ENCODE measurements at places on chromosomes 5 and 9. TPM values are rescaled to one million over a fixed set of nuclear protein-coding genes. Genes with fewer than 3 reads are reported as not detected.

Gene CYLC2
- total RNA-seq = not detected

Gene TMEM252
- not detected for total RNA-seq

Gene RLN2
- 1.3 TPM for total RNA-seq

Gene ZNF366
- not detected for total RNA-seq

DNA sequence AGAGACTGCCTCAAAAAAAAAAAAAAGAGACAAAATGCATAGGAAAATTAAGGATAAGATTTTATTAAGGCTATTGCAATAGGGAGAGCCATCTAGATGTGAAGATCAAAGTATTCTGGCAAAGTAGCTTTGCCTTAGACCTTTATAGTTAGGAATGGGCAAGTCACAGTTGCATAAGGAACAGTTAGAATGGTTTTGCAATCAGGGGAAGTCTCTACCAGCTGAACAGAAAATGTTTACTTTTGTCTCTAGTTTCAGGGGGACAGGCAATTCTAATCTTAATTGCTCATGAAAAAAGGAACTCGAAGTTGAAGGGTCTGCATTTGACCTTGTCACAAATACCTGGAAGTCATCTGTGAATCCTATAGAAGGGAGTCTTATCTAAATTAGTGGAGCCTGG, 13.1 kb upstream of the ATP6V1G1 start:
- no peak for DNase-seq

DNA sequence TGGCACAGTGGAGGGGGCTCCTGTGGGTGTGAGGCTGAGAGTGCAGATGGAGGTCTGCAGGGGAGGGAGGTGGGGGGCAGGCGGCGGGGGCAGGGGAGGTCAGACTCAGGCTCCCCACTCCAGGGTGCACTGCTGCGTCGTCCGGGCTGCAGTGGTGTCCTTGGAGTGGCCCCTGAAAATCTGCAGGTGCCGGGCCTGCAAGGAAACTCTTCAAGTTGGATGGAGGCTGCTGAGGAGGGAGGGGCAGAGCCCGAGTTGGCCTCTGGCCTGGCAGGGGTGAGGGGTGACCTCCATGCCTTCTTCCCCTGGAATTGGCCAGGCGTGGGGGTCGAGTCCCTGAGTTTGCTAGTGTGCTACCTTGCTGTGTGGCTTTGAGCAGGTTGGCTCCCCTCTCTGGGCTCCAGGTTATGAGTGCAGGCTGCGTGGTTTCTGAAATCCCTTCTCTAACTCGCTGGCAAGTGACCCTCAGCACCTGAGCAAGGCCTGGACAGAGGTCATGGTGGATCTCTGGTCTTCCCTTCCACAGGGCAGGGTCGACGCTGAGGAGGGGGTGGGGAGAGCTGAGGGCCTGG, 888 bp downstream of the ADAMTSL2 start:
- DNase-seq = no peak

DNA sequence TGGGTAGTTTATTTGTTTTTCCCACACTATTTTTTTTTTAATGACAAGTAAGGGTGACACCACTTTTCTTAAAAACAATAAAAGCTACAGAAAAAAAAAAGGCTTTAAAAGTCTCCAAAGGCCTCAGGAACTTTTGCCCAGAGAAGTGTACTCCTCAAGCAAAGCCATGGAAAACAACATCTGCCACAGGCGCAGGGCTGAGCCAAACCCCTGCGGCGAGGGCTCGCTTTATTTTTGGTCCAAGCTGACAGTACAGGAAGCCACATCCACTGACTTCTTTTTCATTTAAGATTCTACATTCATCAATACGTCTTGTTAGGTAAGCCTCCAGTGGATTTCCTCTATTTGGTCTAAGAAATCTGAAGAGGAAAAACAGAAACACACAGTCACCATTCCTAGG, 51.9 kb upstream of the IFNK start:
- no peak for DNase-seq

GRCh38 chr9:13110766-13111417, 168.6 kb downstream of the MPDZ start:
- DNase-seq = no peak

DNA sequence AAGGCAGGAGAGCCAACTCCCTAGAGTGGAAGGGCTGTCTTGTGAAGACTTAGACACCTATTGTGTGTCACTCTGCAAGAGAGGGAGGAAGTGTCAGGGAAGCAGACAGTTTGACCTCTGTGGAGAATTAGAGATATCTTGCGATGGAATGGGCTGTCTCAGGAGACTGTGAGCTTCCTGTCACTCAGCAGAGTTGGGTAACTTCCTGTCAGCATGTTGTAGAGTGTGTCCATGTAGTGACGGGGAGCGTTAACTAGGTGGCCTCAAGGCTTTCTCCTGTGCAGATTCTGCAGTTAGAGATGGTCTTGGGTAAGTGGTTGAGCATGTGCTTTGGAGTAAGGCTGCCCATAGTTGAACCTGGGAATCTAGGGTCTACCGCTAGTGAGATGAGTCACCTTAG, 136.5 kb downstream of the KIF4B start:
- DNase-seq = no peak

DNA sequence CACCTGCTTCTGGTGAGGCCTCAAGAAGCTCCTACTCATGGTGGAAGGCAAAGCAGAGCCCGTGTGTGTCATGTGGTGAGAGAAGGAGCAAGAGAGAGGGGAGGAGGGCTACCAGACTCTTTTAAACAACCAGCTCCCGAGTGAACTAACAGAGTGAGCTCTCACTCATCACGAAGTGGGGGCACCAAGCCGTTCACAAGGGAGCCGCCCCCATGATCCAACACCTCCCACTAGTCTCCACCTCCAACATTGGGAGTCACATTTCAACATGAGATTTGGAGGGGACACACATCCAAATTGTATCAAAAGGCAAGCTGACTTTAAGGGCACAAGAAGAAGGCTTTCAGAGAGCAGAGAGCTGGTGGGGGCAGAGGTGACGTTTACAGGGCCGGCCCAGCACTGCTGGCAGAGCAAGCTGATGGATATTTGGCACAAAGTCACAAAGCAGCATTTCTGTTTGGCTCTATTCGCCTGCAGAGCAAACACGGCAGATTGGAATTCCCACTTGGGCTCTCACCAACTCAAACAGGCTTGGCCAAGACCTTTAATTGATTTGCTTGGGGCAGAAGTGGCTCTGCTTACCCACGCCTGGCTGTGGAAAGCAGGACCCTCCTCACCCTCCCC, 20.0 kb downstream of the PITX1 start:
- no peak for DNase-seq

GRCh38 chr5:120678279-120678678, 214.2 kb downstream of the PRR16 start:
- no peak for DNase-seq

Data from CD4-positive, CD25-positive, alpha-beta regulatory T cell (primary cell).